ENCODE measurements at places on chromosomes 13 and 19. TPM values are rescaled to one million over a fixed set of nuclear protein-coding genes. Genes with fewer than 3 reads are reported as not detected.

DNA sequence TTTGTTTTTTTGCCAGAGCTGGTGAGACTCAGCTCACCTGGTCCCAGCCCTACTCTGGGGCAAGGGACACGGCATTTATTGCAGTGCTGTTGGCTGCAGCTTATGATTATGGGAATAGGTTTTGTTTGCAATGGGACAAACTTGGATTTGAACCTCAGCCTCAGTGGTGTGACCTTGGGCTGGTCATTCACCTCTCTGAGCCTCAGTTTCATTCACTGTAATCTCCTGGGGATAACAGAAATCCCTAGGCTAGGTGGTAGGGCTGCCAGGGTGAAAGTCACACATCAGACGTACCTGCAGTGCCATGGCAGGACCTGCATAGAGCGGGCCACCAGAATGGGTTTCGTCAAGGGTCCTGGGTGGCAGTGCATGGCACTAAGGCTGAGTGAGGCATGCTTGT is 73.7 kb upstream of the MEDAG start:
- no peaks in the 10 kb centered on the region for H3K27me3 ChIP-seq
- H3K4me1 ChIP-seq = no peaks in the 10 kb centered on the region
- no peak for DNase-seq
- H3K4me3 ChIP-seq = no peak overlapping the region
- H3K36me3 ChIP-seq = no peaks in the 10 kb centered on the region

DNA sequence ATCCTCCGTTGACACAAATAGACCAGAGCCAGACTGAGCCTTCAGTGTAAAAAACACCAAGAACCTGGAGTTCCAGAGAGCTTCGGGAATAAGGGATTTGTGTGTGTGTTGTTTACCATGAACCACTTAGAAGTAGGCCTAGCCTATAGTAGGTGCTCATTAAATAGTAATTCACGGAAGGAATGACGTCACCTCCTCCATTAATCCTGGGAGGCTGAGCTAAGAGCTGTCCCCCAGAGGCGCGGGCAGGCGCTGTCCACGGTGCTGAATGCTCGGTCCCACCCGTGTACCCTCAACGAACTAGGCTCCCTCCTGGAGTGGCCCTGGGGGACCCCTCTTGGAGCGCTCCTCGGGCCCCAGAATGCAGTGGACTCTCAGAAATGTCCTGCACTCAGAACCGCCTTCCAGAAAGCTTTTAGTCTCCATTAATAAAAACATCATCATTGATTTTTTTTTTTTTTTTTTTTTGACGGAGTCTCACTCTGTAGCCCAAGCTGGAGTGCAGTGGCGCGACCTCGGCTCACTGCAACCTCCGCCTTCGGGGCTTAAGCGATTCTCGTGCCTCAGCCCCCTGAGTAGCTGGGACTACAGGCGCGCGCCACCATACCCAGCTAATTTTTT is 6.5 kb downstream of the UNC13A start:
- H3K27ac ChIP-seq = no peak overlapping the region
- no peaks in the 10 kb centered on the region for H3K27me3 ChIP-seq
- no peaks in the 10 kb centered on the region for H3K4me1 ChIP-seq
- H3K4me3 ChIP-seq = no peak overlapping the region

- no peak overlapping the region for H3K4me3 ChIP-seq
- H3K4me1 ChIP-seq = no peaks in the 10 kb centered on the region
- no peaks in the 10 kb centered on the region for H3K36me3 ChIP-seq
- H3K27me3 ChIP-seq = no peaks in the 10 kb centered on the region
- no peak for DNase-seq
Observed at GRCh38 chr13:36163286-36163685, 32.1 kb upstream of the DCLK1 start.

DNA sequence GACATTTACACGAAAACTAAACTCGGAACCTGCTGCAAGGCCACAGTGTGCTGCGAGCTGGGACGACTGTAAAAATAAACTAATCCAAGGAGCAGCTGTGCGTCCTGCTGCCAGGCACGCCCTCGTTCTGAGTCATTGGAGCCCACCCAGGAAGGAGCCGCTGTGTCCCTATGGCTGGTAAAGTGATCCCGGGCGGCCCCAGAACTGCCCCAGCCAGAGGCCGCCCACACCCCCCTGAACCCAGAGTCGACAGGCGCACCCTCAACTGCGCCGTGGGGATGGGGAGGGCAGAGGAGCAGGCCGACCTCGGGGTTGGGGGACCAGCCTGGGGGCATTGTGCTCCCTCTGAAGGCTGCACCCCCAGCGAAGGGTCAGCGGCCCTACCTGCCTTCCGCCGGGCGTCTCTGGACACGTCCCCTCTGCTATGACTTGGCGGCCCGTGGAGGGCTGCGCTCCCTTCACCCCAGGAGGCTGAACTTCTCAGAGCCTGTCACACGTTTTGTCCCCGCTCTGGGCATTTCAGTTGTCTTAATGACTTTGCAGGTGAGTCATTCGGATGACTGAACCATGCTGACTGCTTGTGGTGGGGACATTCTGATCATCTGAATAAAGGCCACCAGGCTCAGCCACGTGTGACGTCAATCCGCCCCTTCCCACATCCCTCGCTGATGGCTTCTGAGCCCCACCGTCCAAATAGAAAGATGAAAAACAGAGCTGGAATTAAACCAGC is 42.7 kb downstream of the ADPRHL1 start:
- H3K4me3 ChIP-seq = no peak overlapping the region
- H3K27ac ChIP-seq = no peak overlapping the region

- H3K36me3 ChIP-seq = no peaks in the 10 kb centered on the region
- DNase-seq = no peak
- H3K4me1 ChIP-seq = no peaks in the 10 kb centered on the region
- H3K27me3 ChIP-seq = no peaks in the 10 kb centered on the region
Observed at GRCh38 chr13:28464861-28465460, 30.0 kb downstream of the FLT1 start.

Gene CEACAM8
- not detected for total RNA-seq

DNA sequence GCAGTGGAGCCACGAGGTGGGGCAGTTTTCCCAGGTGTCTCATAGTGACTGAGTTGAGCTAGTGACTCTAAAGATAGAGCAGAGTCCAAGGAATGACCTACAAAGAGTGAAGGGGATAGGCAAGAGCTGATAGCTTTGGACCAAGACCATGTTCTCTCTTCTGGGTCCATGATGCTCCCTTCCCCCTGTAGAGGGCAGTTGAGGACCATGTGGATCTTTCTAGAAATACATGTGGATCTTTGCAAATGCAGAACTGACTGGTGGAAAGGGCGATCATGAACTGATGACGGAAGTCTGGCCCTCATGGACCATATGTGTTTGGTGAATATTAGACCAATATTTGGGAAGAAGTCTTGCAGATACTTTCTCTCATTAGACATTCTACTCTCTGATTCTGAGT is 6.9 kb downstream of the PSG1 start:
- H3K4me1 ChIP-seq = no peaks in the 10 kb centered on the region
- DNase-seq = no peak
- H3K36me3 ChIP-seq = no peaks in the 10 kb centered on the region
- H3K27ac ChIP-seq = no peak overlapping the region
- no peaks in the 10 kb centered on the region for H3K27me3 ChIP-seq

DNA sequence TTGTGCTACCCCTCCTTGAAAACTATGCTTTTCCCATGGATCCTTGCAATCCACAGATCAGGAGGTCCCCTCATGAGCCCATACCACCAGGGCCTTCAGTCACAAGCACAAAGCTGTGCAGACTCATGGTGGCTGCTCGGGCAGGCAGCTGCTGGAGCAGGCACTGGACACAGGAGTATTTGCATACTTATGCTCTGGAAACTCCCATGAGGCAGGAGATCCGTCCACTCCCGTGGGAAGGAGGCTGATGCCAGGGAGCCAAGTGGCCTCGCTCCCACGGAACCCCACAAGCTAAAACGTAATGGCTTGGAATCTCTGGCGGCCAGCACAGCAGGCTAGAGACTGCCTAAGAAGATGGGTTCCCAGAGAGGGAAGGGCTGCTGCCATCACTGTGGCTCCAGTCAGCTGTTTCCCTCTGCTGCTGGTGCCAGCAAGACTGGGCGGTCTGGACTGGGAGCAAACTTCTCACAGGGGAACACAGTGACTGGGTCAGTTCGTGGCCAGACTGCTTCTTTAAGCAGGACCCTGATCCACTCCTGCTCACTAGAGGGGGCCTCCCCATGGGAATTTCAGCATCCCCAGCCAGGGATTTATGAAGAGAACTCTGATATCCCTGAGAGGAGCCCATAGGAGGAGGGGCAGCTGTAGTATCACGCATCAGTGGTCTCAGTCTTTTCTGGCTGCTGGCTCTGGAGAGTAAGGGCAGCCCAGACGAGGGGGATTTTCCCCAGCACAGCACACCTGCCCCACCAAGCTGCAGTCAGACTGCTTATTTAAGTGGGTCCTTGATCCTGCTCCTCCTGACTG is 370.3 kb upstream of the ATXN8OS start:
- H3K27ac ChIP-seq = no peak overlapping the region
- no peaks in the 10 kb centered on the region for H3K27me3 ChIP-seq
- H3K4me1 ChIP-seq = no peaks in the 10 kb centered on the region
- no peaks in the 10 kb centered on the region for H3K36me3 ChIP-seq
- H3K4me3 ChIP-seq = no peak overlapping the region
- DNase-seq = no peak

All from right lobe of liver (tissue), 6 donors.